ENCODE measurements at places on chromosomes 5 and 9.

DNA sequence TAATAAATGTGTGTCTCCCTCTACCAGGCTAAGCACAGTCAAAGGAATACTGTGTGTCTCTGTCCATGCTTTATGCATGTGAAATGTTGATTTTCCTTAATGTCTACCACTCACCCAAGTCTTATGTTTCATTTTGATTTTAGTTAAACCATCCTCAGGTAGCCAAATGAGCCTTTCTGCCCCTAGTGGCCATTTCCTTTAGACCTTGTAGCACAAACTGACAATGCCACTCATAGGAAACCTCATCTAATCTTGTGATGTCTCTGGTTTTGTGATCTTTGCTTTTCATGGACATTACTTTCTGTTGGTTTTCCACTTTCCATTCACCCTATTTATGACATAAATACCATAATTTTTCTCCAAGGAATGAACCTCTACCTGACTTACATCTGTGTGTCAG lies 820.8 kb downstream of the MAT2B start:
- no peak for DNase-seq

GRCh38 chr5:136104306-136104965 lies 28.2 kb upstream of the SMAD5 start:
- no peak for DNase-seq

DNA sequence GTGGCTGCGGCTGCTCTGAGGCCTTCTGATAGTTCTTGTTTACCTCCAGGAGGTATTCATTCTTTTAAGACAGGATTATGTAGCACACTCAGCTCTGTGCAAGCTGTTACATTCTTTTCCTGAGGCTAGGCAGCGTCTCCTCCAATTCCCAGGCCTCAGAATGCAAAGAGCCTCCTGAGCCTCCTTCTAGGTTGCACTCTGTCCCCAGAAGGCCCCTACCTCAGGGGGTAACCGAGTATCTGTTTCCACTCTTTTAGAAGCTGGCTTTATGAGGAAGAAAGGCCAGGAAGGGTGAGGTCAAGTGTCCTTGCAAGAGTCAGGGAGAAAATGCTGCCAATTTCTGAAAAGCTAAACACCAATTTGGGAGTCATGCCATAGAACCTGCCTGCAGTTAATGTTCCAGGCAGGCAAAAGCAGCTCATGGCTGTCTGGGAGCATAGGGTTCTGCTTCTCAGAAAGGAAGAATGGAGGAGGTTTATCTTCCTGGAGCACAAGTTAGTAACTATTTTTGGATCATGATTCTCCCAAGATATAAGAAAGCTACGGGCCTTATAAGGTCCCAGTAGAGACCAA lies 178.9 kb downstream of the SEMA6A start:
- DNase-seq: no peak

GRCh38 chr9:11577522-11577921 lies 964.7 kb upstream of the PTPRD start:
- no peak for DNase-seq

DNA sequence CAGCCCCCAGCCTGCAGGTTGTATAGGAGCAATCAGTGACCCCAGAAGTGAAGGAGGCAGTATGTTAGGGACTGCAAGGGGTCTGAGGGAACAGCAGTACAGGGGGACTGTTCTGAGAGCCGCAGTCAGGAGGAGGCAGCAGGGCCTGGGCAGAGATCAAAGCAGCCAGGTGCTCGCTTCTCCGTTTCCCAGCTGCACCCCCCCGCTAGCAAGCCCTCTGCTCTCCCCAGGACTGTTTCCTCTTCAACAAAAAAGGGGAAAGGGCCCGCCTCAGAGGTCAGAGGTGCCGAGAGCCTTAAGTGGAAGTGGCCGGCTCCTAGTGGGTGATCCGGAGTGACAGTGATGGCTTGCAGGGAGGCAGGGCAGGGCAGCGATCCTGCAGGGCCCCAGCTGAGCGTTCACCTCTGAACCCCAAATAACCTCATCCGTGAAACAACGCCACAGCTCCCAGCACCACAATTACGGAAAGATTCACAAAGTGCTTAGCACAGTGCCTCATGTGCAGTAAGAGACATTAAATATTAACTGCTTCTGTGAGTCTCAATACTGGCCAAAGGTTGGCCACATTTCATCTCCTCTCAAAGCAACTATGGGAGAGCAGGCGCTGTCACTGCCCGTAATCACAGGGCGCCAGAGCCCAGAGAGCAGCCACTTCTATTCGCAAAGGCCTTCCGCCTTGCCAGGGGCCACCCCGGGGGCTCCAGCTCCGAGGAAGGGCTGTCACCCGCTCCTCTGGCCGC lies 8.0 kb downstream of the CLPTM1L start:
- peak; percentile 37 for DNase-seq

GRCh38 chr5:180389252-180390101 lies 36.3 kb upstream of the GFPT2 start:
- no peak for DNase-seq

GRCh38 chr5:174239718-174240117 lies 194.2 kb downstream of the NSG2 start:
- no peak for DNase-seq

GRCh38 chr5:175214152-175214551 lies 229.8 kb downstream of the DRD1 start:
- DNase-seq: no peak

GRCh38 chr9:15246243-15246642 lies 60.8 kb downstream of the TTC39B start:
- no peak for DNase-seq

GRCh38 chr5:16759147-16759773 lies 142.5 kb upstream of the RETREG1 start:
- no peak for DNase-seq

GRCh38 chr5:112708103-112708622 lies 29.5 kb upstream of the APC start:
- no peak for DNase-seq

DNA sequence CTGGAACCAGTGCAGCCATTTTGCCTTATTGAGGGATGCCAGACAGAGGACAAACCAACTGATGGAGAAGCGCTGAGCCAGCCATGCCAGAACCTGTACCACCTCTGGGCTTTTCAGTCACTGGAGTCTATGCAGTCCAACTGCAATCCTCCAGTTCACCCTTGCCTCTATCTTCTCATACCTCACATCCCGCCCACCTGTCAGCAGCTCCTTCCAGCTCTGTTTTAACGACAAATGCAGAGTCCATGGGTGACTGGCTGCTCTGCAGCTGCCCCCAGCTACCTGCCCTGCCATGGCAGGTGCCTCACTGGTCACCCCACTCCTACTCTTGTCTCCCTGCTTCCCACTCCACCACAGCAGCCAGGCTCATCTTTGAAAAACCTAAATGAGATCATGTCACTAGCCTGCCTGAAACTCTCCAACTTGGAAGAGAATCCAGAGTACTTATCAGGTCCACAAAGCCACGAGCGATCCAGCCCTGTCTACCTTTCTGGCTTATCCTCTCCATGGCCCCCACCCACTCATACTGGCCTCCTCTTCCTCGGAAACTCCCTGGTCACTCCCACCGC lies 14.0 kb upstream of the ACSL6 start:
- no peak for DNase-seq

GRCh38 chr9:128495804-128496417 lies 8.6 kb upstream of the GLE1 start:
- DNase-seq: no peak

- DNase-seq: no peak
Measured at GRCh38 chr5:75616371-75616881, 5.2 kb downstream of the ANKDD1B start.

DNA sequence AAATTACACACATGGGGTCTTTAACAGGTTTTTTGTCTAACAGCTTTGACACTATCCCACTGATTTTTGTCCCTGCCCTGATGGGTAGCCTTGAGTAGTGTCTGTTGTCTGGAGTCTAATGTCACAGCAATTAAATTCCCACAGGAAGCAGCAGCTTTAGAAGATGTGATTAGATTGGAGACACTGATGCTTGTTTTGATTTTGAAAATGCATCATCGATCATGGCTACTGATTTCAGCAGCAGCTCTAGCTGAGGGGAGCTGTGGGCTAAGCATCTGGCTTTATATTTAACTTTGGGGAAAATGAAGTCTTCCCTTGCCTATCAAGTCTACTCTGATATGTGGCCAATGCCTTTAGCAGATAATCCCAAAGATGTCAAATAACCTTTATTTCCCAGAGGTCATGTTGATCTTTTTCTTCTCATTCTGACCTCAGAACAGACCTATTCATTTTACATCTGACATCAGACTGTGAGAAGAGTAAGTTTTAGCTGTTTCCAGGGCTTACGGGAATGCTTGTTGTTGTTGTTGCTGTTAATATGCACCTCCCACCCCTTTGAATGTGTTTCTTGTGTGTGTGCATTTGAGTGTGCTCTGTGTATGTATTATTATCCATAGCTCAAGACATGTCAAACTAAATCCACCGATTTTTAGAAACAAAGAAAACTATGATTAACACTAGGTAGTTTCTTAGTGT lies 704.9 kb upstream of the NUDT12 start:
- no peak for DNase-seq

DNA sequence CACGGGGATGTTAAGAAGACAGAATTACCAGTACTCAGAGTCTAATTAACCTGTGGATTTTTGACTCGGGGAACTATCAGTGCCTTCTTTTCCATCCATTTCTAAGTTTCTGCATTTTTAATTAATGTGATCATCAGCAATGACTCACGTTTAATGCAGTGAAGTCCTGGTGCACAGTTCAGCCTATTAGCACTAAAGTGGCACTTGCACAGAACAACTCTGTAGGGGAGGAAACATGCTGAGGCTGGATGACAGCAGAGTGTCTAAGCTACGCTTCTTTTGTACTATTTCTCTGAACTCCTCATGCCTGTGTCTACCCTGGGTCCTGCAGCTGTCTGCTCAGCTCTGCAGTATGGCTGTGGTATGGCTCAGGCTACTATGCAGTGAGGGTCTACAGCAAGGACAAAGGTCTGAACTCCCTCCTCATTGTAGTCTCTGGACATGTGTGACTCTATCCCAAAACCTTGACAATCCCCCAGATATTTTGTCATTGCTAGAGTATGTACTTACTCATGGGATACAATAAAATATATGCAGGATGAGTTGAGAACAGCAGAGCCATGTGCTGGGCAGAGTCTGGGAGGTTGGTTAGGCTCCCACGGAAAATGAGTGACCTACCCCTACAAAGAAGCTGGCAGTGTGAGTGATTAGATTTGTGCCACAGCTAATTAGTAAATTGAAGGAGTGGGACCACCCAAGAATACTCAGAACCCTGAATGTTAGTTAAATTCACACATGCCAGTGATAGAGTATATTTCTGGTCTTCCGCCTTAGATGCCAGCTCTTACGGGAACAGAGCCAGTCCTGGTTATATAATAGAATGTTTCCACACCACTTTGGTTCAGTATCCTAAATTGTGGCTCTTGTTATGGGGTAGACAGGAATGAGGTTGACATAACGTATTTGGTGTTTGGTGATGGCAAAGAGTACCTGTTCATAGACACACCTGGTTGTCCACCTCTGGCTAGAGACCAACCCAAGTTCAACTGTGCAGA lies 148.0 kb downstream of the GHR start:
- DNase-seq: no peak

DNA sequence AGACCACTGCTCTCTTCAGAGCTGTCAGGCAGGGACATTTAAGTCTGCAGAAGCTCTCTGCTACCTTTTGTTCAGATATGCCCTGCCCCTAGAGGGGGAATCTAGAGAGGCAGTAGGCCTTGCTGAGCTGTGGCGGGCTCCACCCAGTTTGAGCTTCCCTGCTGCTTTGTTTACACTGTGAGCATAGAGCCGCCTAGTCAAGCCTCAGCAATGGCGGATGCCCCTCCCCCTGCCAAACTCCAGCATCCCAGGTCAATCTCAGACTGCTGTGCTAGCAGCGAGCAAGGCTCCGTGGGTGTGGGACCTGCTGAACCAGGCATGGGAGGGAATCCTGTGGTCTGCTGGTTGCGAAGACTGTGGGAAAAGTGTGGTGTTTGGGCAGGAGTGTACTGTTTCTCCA lies 59.9 kb downstream of the CAVIN4 start:
- no peak for DNase-seq

Measured in pancreas (tissue), 10 donors.